ENCODE measurements at places on chromosomes 3 and 15. TPM values are rescaled to one million over a fixed set of nuclear protein-coding genes. Genes with fewer than 3 reads are reported as not detected.

The GNAT1 gene
- total RNA-seq: not detected

The RYR3 gene
- 0.85 TPM for total RNA-seq

The SIDT1 gene
- not detected for total RNA-seq

The MKRN3 gene
- total RNA-seq: not detected

The TLE3 gene
- total RNA-seq: 91.3 TPM

The CASR gene
- 0.02 TPM for total RNA-seq

The UROC1 gene
- total RNA-seq: not detected

The RASGRF1 gene
- 0.33 TPM for total RNA-seq

The WDR72 gene
- 2.9 TPM for total RNA-seq

The SNX1 gene
- total RNA-seq: 52.8 TPM

The MNS1 gene
- total RNA-seq: 4.3 TPM

The SKOR1 gene
- total RNA-seq: 0.13 TPM

The SPSB4 gene
- 6.0 TPM for total RNA-seq

The CTXN2 gene
- 0.11 TPM for total RNA-seq

The C2CD4A gene
- not detected for total RNA-seq

The SLC22A14 gene
- total RNA-seq: not detected

The ESYT3 gene
- total RNA-seq: 6.3 TPM

The SLC6A1 gene
- not detected for total RNA-seq

The NTRK3 gene
- 2.4 TPM for total RNA-seq

The VGLL3 gene
- total RNA-seq: 19.7 TPM

The LRRC2 gene
- total RNA-seq: 2.6 TPM

The HAPLN3 gene
- total RNA-seq: 42.4 TPM

The ROPN1 gene
- not detected for total RNA-seq

The ERICH6 gene
- total RNA-seq: not detected

The SMAD6 gene
- 6.0 TPM for total RNA-seq

The ITPKA gene
- total RNA-seq: 0.77 TPM

The PLSCR4 gene
- 1.1 TPM for total RNA-seq

The PLA2G4D gene
- total RNA-seq: 0.33 TPM

The LCTL gene
- 1.8 TPM for total RNA-seq

The LSMEM2 gene
- 0.24 TPM for total RNA-seq

The MBD4 gene
- 41.0 TPM for total RNA-seq

The MAP6D1 gene
- total RNA-seq: 7.1 TPM

The DNAH1 gene
- 2.3 TPM for total RNA-seq

The GAP43 gene
- total RNA-seq: 12.8 TPM

The TFG gene
- 81.9 TPM for total RNA-seq

The SLC12A1 gene
- 0.04 TPM for total RNA-seq

The RNF7 gene
- 126 TPM for total RNA-seq

The COL6A5 gene
- total RNA-seq: 0.04 TPM

The ADGRG7 gene
- total RNA-seq: not detected

The UCN2 gene
- total RNA-seq: 0.68 TPM

The MB21D2 gene
- 20.8 TPM for total RNA-seq

The LCMT2 gene
- 16.5 TPM for total RNA-seq

All from H9 (cell line).